ENCODE measurements at places on chromosomes 16 and 17.

DNA sequence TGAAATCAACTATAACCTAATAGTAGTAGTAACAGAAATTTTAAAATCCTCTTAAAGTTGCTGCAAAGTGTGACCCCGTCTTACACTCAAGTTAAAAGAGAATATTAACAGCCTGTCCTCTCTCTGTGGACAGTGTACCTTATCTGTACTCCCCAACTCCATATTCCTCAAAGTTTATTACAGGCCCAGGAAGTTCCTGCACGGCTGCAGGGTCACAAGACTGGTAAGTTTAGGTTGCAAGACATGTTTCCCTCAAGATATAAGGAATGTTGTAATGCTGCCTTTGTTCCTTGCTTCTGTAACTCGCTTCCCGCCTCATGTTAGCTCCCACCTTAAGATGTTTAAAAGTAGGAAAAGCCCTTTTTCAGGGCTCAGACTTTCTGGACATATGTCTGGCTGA, 72.2 kb downstream of the ITFG1 start:
- no peak for DNase-seq

- DNase-seq: no peak
Measured at GRCh38 chr17:11430751-11431150, 167.5 kb upstream of the DNAH9 start.

GRCh38 chr16:57760357-57761160, 25.0 kb downstream of the KATNB1 start:
- no peak for DNase-seq

DNA sequence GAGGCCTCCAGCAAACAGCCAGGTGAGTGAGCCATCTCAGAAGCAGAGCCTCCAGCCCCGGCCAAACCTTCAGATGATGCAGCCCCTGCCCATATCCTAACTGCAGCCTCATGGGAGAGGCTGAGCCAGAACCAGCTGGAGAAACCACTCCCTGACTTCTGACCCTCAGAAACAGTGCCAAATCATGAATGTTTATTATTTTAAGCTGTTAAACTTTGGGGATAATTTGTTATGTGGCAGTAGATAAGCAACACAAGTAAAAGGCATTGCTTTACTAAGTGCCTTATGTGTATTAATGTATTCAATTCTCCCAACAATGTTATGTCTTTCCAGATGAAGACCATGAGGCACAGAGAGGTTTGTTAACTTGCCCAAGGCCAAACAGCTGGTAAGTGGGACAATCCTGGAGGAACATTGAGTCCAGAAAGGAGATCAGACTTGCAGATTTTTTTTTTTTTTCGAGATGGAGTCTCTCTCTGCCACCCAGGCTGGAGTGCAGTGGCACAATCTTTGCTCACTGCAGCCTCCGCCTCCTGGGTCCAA, 59.6 kb downstream of the SOCS1 start:
- DNase-seq: peak; percentile 66

GRCh38 chr17:63178530-63178929, 212.5 kb downstream of the TANC2 start:
- DNase-seq: no peak

DNA sequence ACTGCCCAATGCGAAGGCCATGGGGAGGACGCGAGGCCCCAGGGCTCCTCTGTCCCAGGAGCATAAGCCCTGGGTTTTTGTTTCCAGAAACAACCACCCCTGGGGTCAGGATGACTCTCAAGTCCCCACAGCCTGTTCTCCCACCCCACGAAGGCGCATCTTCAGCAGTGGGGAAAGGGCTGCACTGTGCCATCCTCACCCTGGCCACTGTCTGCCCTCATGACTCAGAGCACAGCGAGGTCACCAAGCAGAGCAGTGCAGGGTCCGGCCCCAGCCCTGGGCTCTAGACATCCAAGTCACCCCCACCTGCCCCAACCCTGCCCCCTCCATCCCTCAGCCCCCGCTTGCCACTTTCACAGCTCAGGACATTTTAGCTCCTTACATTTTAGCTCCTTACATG, 22.7 kb upstream of the KSR1 start:
- DNase-seq: no peak

DNA sequence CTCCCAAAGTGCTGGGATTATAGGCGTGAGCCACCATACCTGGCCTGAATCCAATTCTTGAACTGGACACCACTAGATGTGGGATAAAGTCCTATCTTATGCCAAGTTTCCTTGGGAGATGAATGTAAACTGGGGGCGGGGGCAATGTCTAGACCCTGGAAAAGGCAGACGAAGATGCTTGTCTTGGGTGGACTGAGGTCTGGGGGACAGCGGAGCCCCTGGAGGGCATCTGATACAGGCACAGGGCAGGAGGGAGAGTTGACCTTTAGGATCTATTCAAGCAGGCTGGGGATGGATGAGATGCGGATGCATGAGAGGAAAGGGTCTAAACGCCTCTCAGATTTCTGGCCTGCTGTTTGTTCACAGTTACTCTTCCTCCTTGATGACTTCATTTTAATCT, 11.7 kb downstream of the C1QTNF1 start:
- DNase-seq: no peak

DNA sequence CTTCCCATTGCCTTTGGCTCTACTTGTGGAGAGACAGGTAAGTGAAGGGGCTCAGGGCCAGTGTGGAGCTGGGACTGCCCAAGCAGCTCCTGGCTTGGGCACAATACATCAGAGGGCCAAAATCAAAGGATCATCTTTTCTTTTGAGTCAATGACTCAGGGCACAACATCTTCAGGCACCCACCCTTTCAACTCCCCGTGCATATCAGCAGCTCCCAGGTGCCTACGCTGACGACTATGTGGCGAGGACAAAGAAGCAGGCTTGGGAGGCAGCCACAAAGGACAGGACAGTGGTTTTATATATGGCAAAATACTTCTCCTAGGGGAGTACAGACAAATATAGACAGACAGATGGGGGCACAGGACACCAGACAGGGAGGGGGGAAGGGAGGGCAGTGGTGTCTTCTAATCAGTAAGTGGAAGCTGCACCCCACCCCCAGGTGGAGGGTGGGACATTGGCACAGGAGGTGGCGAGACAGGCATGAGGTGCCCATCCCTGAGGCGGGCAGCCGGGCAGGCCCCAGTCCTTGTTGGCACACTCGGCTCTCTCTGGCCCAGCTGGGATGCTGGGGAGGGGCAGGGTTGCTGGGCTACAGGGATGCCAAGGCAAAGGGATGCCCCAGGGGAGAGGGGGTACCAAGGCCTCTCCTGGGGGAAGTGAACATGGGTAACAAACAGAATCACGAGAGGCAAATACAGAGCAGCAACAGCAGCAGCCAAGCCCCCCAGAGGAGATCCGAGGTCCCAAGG, 7.7 kb upstream of the ARL5C start:
- no peak for DNase-seq

GRCh38 chr17:75090871-75091854, 3.4 kb downstream of the SLC16A5 start:
- no peak for DNase-seq

DNA sequence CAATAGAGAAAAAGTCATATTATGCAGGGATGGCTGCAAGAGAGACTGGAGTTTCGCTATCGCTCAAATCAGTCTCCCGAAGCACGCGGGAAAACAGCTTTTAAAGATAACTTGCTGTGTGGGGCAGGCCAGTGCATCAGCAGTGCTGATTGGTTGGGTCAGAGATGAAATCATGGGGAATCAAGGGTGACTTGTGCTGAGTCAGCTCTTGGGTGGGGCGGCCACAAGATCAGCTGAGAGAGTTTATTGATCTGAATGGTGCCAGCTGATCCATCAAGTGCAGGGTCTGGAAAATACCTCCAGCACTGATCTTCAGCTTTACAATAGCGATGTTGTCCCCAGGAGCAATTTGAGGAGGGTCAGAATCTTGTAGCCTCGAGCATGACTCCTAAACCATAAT, 430.5 kb downstream of the RBFOX1 start:
- no peak for DNase-seq

DNA sequence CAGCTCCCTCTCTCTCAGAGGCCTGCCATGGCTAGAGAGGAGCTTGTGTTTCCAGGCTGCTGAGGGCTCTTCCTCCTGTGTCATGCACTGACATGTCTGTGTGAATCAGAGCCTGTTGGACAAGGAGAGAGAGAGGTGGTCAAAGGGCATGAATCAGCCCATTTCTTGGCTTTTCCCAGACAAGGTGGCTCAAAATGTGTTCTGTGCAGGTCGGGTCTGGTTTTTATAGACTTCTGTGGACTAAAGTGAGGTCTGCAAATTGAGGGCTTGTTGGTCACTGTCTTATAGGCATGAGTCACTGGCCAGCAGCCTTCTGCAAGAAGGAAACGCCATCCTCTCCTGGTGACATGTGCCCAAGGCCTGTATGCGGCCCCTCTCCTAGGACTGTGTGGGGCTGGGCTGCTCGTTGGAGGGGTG, 97.9 kb downstream of the FOXL1 start:
- DNase-seq: peak; percentile 88

- DNase-seq: no peak
Measured at GRCh38 chr17:30222721-30223175, 12.7 kb downstream of the SLC6A4 start.

DNA sequence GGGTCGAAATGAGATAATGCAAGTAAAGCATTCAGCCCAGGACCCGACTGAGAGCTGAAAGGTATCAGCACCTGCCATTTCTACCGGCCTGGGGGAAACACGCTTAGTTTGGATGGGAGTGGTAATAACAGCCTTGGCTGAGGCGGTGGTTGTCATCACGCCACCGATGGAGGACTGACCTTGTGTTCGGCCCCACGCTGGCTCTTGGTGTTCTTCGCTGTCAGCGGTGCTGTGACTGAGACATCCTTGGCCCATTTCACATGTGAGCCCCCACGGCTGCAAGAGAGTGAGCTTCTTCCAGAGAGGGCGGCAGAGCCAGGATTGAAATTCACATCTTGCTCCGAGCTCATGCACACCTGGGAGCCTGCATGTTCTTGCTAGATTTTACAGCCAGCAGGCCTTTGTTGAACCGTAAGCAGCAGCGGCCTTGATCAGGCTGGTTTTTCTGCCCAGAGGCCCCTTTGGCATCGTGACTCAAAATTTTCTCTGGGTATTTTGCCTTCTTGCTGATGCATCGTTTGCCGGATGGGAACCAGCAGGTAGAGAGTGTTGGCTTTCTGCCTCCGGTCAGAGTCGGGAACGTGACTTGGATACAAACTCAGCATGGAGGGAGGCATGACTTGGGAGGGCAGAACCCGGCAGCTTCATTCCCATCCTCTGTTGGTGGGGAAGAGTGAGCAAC, 341.5 kb downstream of the SNX29 start:
- DNase-seq: no peak

Measured in foreskin fibroblast (primary cell).